Pons (tissue), 1 donor: ENCODE measurements at places on chromosomes 2 and 18.

DNA sequence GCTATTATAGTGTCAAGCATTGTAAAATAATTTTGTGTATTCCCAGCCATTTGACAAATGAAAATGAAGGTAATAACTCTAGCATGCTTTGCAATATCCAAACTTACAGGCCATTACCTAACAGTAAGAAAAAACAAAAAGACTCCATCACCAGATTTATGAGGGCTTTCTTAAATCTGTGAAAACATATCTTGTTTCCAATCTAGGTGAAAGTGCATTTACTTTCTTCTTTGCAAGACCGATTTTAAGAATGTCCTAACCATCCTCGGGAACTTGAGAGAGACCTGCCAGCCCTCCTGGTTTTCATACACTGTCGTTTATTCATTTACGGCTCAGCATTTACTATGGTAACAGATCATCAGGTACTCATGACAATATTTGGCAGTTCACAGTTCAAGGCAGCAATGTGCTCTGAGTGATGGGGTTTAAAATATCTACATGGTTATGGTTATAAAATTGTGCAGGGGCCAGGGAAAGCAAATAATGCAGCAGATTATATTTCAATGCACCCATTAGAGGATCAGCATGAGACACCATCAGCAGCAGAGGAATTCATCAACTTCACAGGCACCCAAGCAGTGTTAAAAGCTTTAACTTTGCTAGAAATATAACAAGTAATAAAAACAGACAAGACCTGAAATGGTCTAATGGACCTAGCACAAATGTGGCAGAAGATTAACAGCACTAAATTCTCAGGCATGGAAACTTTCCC, 34.4 kb upstream of the PARD3B start:
- DNase-seq = no peak

DNA sequence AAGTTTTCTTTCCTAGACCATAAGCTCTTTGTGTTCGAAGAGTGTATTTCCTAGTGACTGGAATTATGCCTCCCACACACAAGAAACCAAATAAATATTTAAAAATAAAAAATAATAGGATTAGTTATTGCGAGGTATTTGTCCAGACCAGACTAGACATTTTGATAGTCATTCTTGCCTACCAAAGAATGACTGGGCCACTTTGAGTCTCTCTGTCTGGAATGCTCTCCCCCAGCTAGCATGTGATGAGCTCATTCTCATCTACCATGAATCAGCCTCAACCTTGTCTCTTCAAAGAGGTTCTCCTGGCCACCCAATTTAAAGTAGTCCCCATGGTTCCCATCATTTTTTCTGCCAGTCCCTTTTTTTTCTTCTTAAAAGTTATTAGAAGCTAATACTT, 13.9 kb upstream of the DSC1 start:
- DNase-seq = no peak

DNA sequence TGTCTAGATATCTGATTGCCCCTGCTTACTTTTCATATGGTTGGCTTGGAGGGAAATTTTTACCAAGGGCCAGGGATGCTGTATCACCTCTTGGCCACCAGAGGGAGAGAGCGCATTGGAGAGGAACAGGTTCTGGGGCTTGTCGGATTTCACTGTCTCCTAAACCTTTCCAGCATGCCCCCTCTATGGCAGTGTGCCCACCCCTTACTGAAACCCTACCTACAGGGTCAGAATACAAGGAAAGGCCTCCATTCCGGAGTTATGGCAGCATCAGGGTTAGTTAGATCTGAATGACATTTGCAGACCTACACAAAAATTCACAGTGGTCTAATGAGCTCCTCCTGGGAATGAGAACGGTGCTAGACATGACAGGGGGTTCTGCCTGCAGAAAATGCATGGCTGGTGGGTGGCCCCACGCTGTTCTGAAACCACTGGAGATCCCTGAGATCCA, 5.8 kb downstream of the SLC14A2 start:
- peak; percentile 23 for DNase-seq

GRCh38 chr2:106053116-106053515, 141.0 kb downstream of the UXS1 start:
- no peak for DNase-seq

- DNase-seq = no peak
Observed at GRCh38 chr2:112160283-112161250, 22.4 kb downstream of the FBLN7 start.
